AG10803 (cell line): ENCODE measurements at places on chromosomes 16 and 17.
A peak's percentile ranks its signal among the peaks of the same experiment; 100 is the strongest.

DNA sequence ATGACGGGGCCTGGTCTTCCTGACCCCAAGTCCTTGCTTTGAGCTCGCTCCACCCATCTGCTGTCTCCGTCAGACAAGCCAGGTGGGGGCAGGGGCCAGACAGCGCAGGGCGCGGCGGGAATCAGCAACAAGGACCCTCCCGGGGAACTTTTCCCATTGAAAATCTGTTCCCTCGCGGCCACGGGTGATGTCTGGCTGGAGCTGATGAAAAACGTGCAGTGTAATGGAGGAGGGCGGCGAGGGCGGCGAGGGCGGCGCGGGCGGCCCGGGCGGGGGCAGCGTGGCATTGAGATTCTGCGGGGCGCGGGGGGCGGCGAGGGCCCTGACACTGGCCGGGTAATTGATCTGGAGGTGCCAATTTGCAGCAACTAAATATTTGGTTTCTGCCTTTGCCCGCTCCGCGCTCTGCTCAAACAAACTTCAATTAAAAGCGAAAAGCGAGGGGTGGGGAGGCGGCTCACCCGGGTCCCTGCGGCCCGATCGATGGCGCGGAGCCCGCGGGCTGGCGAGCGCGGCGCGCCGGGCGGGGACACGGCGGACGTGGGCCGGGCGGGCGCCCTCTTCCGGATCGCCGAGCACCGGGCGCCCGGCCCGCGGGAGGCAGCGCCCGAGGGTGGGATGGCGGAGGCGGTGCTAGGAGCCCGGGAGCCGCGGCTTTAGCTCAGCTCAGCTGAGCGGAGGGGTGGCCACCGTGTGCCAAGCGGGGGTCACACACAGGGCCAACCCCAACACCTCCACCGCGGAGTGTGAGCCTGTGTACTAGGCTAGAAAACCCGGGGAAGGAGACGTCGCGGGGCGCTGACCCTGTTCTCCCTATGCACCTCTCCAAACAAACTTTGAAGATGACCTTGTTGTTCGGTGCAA lies 32.4 kb downstream of the DCAKD start:
- DNase-seq: peak; percentile 48

DNA sequence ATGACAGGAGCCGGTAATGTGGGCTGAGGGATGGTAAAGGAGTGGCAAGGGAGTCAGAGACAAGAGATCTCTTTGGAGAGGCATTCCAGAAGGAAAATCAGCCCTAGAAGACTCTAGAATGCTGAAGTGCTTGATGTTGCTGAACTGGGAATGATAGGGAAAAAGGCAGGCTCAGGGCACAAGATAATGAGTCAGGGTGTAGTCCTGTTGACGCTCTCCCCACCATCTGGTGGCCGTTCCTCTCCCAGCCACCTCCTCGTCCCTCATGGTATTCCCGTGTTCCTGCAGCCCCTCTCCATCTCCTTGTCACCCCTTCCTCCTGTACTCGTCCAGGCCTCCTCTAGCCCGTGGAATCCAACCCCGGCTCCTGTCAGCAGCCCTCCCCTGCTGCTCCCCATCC lies 11.1 kb upstream of the ALDOA start:
- DNase-seq: no peak

DNA sequence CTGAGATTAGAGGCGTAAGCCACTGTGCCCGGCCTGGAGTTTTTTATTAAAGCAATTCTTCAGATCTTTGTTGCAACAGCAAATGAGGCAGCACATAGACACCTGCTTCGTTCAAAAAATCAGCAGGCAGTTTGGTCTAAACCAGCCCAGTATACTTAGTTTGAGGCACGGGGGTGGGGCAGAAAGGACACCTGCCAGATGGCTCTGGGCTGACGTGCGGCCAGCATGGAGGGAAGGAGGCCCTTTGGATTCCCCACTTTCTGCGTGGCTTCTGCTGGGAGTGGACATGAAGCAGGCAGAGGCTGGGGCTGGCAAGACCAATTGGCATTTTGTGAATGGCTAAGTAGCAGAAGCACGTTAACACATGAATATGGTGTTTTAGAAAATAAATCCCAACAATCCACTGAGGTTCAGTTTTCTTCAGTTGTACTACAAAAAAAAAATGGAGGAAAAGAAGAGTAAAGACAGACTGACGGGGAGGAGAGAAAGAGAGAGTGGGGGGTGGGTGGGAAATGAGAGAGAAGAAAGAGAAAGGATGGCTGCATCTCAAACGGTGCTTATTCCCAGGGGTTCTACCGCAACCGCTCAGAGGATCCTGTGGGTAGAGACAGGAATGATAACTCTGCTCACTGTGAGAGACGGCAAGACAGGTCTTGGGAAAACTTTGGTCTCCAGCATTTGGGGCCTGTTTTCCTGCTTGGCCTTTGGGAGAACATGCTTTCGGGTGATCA lies 16.3 kb downstream of the C16orf46 start:
- DNase-seq: no peak

DNA sequence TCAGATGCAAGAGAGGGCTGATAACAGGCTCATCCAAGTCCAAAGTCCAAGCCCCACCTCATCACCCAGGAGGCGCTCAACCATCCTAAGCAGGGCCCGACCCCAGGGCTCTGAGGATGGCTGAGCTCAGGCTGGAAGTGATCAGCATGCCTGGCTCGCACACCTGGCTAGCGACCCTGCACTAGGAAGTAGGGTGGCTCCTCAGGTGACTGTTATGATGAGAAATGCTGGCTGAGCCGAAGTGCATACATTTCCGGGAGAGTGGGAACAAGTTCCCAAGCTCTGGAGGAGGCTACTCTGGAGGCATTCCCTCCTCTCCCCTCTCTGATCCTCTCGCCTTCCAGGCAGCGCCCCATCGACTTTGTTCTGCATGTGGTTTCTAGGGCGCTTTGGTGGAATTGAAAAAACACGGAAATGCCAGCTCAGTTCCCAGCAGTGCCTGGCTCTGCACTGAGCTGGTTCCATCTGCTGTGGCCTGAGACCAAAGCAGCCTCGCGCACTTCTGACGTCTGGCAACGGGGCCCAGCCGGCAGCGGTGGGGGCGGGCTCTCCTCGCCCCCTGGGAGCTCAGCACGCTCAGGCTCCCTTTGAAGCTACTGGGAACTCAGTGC lies 130.3 kb downstream of the IRF8 start:
- DNase-seq: peak; percentile 17

DNA sequence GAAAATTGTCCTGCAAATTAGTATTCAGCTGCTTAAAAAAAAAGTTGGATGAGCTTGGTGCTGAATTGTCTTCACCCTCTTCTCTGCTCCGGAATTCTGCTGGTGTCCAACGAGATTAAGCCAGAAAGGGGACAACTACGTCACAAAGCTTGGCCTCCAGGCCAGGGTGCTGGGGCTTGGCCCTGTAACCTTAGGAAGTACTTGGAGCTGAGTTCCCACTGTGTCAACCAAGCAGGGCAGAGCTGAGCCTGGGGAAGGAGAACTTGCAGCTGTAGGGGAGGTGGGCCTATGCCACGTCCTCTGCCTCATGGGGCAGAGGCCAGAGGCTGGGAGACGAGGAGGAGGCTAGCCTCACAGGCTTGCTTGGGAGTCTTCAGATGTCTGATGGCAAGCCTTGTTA lies 71.2 kb downstream of the CLEC16A start:
- DNase-seq: no peak

DNA sequence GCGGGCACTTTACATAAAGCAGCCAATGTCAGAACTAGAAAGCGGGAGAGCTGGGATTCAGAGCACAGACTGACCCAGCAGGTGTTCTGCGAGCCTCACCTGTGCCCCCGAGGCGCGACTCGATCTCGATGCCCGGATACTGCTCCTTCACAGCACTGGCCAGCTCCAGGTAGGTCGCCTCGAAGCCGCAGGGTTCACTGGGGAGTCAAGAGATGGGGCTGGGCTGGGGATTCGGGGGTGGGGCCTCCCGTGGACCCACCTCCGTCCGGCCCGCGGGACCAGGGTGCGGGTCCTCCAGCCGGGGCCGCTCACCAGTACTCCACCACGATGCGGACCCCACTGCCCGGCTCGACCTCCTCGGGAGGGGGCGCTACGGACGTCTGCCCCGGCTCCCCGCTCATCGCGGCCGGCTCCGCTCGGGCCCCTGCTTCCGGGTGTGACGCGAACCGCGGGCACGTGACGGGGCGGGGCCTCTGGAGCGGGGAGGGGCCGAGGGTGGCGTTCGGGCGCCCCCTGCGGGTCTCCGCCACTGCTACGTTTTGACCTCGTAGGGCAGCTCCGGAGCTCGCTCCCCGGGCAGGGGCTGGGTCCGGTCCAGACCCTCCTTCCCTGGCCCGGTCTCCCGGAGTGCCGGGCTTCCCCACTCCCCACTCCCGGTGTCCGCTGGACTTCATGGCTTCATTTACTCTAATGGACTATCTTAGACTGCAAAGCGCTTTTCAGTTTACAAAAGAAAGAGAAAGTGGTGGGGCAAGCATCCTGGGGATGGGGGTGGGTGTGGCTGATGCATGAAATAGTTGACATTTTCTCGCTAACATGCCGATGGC lies at the start of gene MIEN1:
TSS of gene MIEN1 (minus strand) at position 438 of the 827 bp plus-strand sequence. CDS start at position 401, 37 bp downstream.
- DNase-seq: peak; percentile 75

- no peak for DNase-seq
Observed at GRCh38 chr16:2853531-2854073, 4.4 kb downstream of the PRSS22 start.
